ENCODE measurements at places on chromosomes 3 and 15.

- DNase-seq, result no peak
These were observed 376.1 kb upstream of the CFAP20DC start for GRCh38 chr3:59425942-59426341.

DNA sequence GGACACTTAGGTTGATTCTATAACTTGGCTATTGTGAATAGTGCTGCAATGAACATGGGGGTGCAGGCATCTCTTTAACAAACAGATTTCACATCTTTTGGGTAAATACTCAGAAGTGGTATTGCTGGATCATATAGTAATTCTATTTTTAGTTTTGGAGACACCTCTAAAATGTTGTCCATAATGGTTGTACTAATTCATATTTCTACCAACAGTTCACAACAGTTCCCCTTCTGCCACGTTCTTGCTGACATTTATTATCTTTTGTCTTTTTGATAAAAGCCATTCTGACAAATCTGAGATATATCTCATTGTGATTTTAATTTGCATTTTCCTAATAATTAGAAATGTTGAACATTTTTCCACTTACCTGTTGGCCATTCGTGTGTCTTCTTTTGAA is 19.5 kb downstream of the CX3CR1 start:
- no peak for DNase-seq

DNA sequence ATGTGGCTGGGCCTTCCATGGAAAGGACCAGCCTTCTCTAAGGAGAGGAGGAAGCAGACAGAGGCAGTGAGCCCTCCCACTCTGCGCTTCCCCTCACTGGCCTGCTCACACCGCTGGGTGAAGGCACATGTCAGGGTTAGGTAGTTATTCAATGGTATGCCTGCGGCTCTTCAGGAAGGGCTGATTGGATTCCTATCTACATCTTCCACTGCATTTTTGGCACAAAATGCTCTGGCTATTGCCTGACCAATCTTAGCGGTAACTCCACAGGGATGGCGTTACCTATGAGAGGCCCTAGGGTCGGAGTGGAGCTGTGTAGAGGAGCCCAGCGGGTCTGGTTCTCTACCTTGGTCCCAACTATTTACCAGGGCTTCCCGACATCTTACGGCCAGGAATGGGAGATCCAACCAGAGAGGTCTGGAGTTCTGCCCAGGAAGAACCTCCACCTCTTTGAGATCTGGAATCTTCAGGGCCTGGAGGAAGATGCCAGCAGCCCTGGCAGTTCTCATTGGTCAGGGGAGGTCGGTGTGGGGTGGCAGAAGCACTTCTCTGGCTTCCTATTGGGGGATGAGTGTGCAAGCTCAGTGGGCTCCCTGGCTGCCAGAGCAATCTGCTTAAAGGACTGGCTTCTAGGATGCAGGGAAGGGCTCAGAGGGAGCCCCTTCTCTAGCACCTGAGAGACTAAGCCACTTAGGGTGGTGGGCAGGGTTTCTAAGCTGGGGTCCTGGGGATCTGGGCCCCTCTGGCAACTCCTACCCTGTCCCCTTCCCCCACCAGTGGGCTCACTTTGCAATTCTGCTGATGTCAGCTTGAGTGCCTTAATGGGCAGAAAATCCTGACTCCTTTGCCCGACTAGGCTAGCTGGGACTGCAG is 24.3 kb downstream of the SNX33 start:
- DNase-seq, result no peak

- DNase-seq, result no peak
These were observed 12.6 kb downstream of the PDHB start for GRCh38 chr3:58421004-58421403.
